ENCODE measurements at places on chromosomes 16 and 17.
A peak's percentile ranks its signal among the peaks of the same experiment; 100 is the strongest.

DNA sequence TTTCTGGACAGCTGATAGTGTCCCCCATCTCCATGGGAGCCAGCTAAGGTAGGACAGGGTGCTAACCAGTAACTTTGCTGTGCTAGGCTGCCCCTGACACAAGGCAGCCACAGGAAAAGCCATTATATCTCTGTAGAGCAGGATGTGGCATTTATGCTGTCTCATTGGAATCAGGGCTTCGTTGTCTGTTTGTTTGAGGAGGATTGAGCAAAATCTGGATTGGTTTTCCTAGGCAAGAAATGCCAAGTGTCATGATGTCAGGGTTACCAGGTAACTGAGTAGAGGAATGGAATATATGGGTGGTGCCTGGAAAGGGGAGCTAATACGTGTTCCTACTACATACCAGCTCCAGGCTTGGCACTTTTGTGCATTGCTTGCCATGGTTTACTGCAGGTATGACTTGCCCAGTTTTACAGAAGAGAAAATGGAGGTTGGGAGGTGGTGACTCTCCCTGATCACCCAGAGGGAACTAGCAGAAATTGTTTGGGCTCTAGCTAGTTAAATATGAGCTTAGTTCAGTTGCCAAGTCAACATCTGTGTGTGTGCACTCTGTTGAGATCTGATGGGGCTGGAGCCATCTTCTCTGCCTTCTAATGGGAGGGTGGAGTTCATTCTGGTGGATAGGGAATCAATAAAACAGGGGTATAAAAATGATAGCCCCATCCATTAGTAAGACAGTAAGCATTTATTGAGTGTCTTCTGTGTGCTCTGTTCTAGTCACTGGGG lies 33.9 kb downstream of the GNAO1 start:
- no peak for DNase-seq

GRCh38 chr16:57341441-57342303 lies 16.9 kb upstream of the CCL22 start:
- DNase-seq: peak; percentile 32

DNA sequence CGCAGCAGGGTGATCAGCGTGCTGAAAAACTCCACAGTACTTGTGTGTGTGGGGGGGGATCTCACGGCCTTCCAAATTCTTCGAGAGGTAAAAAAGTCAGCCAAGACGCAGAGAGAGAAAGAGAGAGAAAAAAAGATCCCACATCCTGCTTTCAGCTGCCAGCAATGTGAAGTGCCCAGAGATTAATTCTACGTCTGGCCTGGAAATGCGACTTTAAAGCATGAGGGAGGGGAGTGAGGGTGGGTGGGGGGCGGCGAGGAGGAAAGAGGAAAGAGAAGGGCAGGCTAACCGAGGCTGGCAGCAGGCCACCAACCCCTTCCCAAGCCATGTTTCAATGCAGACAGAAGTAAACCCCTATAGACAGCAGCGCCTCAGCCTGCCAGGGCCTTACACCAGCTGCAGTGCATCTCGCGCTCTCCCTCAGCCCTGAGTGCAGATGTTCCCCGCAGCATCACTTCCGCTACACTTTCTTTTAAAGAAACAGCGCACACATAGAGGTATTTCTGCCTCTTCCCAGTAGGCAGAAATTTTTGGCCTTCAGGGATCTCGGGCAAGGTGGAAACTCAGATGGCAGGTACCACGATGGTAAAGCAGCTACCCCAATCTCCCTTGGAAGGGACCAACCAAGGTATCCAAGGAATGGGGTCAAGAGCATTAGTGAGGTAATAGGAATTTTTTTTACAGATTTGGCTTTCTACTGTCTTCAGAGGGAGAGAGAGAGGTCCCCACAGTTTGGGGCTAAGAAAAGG lies 87.8 kb downstream of the SMG6 start:
- DNase-seq: peak; percentile 73

DNA sequence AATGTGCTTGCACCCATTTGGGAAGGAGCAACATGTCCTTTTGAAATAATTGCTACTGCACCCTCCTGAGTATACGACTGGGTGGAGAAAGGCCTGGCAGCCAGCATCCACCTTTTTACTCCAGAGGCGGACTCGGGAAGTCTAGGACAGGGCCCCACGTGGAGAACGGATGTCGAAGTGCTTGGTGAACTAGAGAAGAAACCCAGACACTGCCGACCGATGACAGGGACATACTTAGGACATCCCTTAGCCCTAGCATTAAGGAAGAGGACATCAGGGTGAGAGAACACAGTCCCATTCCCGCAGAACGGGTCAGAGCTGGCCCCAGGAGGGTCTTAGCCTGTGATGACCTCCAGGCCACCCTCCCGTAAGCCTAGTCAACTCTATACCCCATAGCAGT lies 3.8 kb downstream of the YBX2 start:
- DNase-seq: no peak

GRCh38 chr16:82643936-82644630 lies 17.3 kb downstream of the CDH13 start:
- DNase-seq: no peak

DNA sequence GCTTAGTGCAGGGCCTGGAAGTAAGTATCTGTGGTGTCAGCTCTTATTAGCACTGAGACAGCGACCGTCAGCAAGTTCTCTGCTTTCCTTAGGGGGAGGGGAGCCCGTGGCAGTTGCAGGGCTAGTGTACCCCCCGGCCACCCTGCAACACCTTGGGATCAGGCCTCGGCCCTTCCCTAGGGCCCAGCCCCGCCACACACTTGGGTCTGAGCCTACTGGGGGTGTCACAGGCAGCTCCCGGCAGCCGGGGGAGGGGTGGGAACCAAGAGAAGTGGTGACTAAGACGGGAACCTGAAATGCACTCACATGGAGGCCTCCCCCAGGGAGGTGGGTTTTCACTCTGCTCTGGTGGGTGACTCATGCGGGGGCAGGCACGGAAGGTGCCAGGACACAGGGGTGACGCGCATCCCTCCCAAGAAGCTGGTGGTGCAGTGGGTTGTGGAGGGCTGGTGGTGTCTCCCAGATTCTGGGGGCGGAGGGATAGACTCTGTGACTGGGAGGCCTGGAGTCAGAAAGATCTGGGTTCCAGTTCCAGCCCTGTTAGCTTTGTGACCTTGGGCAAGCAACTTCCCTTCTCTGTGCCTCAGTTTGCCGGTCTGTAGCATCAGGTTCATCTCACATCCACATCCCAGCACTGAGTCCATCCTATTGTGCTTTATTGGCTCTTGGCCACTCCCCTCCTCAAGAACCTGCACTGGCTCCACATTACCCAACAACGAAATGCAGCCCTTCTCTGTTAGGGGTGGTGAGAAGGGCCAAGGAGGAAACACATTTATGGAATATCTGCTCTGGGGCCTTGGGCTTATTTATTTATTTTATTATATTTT lies 44.5 kb downstream of the LAT start:
- no peak for DNase-seq

GRCh38 chr17:320139-320538 lies 32.5 kb downstream of the RPH3AL start:
- DNase-seq: no peak

GRCh38 chr16:57694725-57695679 lies at the start of gene DRC7:
DRC7 (plus strand) TSS chr16:57694806; CDS start chr16:57697950, 3,144 bp downstream.
- DNase-seq: no peak
